ENCODE measurements at places on chromosomes 6 and 20.

- no peak for DNase-seq
Measured at GRCh38 chr6:6604015-6604414, 15.5 kb downstream of the LY86 start.

DNA sequence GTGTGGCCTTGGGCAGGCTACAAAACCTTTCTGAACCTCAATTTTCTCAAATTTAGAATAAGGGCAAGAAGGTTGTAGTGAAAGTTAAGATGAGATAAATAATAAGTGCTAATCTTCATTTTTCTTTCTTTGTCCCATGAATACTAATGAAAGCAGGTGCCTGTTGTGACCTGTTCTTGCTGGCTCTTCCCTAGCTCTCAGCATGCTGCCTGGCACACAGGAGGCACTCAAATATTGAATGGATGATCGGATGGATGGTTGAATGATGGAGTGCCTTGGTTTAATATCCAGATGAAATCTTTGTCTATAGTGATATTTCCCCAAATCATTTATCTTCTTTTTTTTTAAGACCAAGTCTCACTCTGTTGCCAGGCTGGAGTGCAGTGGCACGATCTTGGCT is 15.0 kb downstream of the PBOV1 start:
- no peak for DNase-seq

- DNase-seq, result no peak
Measured at GRCh38 chr20:4445784-4446183, 275.9 kb upstream of the PRND start.

DNA sequence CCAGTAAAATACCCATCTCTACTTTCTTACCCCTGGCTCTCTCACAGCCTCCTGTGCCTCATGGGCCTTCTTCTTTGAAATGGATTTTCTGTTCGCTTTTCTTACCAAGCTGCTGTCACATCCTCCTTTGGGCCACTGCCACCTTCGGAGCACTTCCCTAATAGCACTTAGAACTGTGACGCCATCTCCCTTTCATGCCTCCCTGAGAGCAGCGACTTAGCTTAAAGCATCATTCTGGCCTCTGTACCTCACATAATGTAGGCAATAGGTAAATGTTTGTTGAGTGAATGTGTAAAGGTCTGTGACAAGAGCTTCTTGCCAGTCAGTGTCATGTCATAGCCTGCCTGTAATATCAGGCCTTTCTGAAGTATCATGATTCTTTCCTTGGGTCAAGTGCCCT is 78.8 kb downstream of the ADGRG6 start:
- no peak for DNase-seq

DNA sequence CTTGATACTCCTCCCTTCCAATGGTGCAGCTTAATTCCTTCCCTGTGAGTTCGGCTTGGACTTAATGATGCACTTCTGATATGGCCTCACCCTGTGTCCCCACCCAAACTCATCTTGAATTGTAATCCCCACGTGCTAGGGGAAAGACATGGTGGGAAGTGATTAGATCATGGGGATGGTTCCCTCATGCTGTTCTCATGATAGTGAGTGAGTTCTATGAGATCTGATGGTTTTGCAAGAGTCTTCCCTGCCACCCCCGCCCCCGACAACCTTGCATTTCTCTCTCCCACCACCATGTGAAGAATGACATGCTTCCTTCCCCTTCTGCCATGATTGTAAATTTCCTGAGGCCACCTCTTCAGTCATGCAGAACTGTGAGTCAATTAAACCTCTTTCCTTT is 50.3 kb upstream of the HLA-G start:
- DNase-seq, result no peak

- peak; percentile 50 for DNase-seq
Measured at GRCh38 chr6:31814677-31815024, 432 bp downstream of the HSPA1L start.

- DNase-seq, result no peak
Measured at GRCh38 chr6:35120746-35121145, 20.4 kb downstream of the TCP11 start.

DNA sequence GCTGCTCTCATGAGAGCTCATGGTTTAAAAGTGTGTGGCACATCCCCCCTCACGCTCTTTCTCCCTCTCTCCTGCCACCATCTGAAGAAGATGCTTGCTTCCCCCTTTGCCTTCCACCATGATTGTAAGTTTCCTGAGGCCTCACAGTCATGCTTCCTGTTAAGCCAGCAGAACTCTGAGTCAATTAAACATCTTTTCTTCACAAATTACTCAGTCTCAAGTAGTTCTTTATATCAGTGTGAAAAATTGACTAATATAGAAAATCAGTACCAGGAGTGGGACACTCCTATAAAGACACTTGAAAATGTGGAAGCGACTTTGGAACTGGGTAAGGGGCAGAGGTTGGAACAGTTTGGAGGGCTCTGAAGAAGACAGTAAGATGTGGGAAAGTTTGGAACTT is 45.0 kb downstream of the HACE1 start:
- no peak for DNase-seq
